ENCODE measurements at places on chromosomes 4 and X.

DNA sequence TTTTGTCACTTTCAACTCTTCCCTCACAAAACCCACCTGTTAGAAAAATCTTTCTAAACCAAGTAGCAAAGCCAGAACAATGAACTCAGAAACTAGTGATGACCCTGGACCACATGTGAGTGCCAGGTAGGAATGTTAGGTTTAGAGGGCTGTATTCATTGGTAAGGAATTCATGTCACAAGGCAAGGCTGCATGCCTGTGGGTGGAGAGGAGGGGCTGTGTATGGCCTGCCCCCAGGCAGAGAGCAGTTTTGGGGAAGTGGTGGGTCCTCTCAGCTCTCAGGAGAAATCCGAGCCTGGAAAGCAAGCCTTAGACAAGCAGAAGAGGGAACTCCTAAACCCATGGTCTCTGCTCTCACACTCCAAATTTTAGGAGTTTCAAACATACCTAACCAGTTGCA lies 2.4 kb downstream of the RNF175 start:
- DNase-seq: no peak

DNA sequence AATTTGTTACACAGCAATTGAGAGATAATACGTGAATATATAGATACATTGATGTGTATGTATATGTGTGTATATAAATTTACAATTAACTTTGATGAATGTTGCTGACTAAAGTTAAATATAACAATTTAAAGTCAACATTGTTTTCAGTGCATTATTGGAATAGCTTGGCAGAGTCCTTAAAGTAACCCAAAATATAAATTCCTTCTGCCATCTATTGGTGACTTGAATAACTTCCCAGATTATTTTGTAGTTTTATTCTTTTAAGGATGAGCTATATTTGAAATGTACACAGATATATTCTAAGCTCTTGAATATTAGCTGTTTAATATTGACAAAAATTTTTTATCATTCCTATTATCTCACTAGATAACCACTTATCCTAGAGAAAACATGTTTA lies 298.2 kb upstream of the FSTL5 start:
- DNase-seq: no peak

DNA sequence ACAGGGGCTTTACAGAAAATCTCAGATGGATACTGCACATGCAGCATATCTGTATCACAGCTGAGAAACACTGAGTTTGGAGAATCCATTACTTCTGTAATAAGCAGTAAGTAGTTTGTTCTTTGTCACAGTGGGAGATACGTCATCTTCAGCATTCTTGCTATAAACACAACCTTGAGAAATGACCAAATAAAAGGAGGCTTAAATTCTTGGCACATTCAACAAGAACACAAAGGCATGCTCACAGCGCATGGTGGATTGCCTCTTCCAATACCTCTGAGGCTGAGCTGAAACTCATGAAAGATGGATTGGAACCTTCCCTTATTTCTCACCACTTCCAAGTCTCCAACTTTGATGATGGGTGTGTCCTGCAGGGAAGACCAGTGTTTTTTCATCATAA lies 54.5 kb downstream of the ANXA5 start:
- no peak for DNase-seq

- DNase-seq: peak; percentile 26
Observed at GRCh38 chrX:17038277-17038676, 91.8 kb downstream of the REPS2 start.

GRCh38 chr4:113781439-113782040 lies 20.0 kb upstream of the CAMK2D start:
- no peak for DNase-seq

- no peak for DNase-seq
Observed at GRCh38 chr4:153039542-153040185, 103.5 kb downstream of the FHDC1 start.

DNA sequence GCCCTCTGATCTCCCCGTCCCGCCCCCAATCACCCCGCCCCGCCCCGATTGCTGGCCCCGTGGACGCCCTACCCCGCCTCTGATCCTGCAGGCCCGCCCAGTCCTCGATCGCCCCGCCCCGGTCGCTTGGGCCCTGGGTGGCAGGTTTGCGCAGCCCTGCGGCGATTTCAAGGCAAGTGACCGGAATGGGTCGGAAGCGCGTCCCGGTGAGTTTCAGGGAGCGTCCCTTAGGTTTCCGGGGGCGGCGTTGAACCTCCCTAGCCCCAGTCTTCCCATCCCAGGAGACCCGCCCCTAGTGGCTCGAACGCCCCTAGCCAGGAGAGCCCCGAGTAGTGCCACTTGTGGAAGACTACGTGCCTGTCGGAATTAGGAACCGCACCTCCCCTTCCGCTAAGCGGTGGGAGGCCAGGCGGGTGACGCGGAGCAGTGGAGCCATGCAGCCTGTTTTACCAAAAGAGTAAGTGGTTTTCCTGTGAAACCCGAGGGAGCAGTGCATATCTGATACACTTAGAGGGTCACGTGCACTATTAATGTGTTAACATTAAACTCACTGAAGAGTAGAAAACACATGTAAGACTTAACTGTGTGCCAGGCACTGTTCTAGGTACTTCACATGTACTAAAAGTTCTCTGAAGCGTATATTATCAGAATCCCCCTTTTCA lies 354 bp upstream of the TEC start:
- DNase-seq: peak; percentile 0

- no peak for DNase-seq
Observed at GRCh38 chr4:89574176-89574575, 262.8 kb downstream of the SNCA start.

GRCh38 chrX:44621078-44621477 lies 78.4 kb upstream of the FUNDC1 start:
- DNase-seq: no peak

- no peak for DNase-seq
Observed at GRCh38 chrX:111850975-111851374, 25.0 kb upstream of the TRPC5OS start.

DNA sequence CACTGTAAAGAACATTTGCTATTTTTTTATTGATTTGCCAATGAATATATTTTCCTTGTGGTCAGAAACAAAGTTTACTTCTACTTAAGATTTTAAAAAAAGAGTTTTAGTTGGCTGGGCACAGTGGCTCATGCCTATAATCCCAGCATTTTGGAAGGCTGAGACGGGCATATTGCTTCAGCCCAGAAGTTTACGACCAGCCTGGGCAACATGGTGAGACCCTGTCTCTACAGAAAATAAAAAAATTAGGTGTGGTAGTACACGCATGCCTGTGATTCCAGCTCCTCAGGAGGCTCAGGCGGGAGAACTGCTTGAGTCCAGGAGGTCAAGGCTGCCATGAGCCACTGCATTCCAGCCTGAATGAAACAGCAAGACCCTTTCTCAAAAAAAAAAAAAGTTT lies 36.8 kb downstream of the LRP2BP start:
- DNase-seq: no peak

GRCh38 chr4:146105464-146105863 lies 70.1 kb upstream of the LSM6 start:
- no peak for DNase-seq

- no peak for DNase-seq
Observed at GRCh38 chr4:141909541-141909940, 273.2 kb downstream of the IL15 start.

DNA sequence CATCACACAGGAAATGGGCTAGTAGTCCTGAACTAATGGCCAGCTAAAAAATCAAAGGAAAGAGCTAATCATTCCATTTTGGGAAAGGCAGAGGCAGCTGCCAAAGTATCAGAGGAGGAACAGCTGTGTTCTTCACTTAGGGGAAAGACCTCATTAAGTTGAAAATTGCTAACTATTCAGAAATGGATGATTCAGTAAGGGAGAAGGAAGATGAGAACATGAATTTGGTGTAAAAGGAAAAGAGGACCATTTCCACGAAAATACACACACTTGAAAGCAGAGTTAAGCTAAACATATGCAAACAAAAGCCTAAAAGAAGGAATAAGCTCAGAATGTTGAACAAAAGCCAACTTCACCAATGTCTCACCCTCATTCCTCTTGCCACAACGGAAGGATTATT lies 90.4 kb downstream of the PCDH19 start:
- no peak for DNase-seq

DNA sequence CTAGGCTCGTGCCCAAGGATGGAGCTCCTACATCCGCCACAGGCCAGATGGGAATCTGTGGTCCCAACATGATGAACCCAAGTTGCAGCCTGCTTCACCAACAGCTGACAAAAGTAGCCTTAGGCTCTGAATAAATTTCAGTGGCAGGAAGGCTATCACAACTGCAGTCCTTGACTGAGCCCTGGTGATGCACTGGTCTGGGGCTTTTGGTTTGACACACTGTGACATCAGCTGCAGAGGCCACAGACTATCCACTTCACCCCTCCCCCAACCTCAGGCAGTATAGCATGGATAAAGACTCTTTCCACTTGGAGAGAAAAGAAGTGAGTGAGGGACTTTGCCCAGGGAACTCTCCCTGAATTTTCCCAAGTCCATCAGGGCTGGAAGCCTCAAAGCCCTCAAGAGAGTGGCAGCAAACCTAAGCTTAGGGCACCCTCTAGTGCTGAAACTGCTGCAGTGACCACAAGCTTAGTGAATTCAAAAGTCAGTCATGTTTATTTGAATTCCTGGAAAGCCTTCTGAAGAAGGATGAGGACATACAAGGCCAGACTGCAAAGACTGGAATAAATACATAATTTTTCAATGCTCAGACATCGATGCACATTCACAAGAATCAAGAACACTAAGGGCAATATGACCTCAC lies 135.0 kb upstream of the TENT5D start:
- DNase-seq: no peak

- no peak for DNase-seq
Observed at GRCh38 chr4:154559494-154560418, 3.1 kb upstream of the FGB start.

DNA sequence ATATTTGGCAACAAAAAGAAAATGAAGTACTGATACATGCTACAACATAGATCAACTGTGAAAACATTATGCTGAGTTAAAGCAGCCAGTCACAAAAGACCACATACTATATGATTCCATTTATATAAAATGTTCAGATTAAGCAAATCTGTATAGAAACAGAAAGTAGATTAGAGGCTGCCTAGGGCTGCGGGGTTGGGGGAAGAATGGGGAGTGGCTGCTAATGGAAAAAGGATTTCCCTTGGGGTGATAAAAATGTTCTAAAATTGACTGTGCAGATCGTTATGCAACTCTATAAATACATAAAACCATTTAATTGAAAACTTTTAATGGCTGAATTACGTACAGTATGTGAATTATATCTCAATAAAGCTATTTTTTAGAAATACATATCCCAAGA lies 46.8 kb downstream of the NEK1 start:
- no peak for DNase-seq

DNA sequence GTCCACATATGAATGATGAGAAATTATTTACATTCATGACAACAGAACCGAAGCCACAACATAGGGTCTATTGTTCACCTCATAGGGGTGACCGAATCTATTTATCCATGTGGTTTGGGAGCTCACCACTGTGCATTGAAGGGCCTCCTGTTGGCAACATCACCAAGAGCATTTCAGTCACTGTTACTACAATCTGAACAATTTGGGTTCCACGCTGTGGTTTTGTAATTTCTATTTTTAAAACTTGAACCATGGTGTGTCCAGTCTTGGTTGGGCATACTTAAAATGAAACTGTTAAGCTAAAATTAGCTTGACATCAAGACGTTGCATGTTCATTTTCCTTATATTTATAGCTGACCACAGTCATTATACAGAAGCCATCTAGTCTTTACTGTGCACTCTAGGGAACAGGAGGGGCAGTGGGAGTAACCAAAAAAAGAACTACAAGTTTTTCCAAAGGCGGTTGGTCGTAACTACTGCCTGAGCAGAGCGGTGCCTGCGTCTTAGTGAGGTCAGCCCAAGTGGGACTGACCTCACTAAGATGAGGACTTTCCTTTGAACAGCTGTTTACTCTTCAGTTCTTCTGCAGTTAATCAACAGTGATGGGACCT lies 192.1 kb downstream of the SPRY1 start:
- no peak for DNase-seq

GRCh38 chr4:151692443-151692782 lies 68.4 kb downstream of the GATB start:
- DNase-seq: peak; percentile 29

- peak; percentile 0 for DNase-seq
Observed at GRCh38 chr4:21512353-21512752, 436.2 kb downstream of the KCNIP4 start.

DNA sequence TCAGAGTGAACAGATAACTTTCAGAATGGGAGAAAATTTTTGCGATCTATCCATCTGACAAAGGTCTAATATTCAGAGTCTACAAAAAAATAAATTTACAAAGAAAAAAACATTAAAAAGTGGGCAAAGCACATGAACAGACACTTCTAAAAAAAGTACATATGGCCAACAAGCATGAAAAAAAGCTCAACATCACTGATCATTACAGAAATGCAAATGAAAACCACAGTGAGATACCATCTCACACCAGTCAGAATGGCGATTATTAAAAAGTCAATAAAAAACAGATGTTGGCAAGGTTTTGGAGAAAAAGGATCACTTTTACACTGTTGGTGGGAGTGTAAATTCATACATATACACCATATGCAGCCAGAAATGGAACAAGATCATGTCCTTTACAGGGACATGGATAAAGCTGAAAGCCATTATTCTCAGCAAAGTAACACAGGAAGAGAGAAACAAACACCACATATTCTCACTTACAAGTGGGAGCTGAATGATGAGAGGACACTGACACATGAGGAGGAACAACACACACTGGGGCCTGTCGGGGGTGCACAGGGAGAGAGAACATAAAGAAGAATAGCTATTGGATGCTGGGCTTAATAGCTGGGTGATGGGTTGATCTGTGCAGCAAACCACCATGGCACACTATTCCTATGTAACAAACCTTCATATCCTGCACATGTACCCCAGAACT lies 41.6 kb upstream of the ITM2A start:
- no peak for DNase-seq

- DNase-seq: no peak
Observed at GRCh38 chr4:40183615-40184411, 13.0 kb upstream of the RHOH start.

- no peak for DNase-seq
Observed at GRCh38 chr4:74375824-74376426, 11.0 kb downstream of the EREG start.

- no peak for DNase-seq
Observed at GRCh38 chrX:133468051-133468450, 52.8 kb upstream of the GPC4 start.

DNA sequence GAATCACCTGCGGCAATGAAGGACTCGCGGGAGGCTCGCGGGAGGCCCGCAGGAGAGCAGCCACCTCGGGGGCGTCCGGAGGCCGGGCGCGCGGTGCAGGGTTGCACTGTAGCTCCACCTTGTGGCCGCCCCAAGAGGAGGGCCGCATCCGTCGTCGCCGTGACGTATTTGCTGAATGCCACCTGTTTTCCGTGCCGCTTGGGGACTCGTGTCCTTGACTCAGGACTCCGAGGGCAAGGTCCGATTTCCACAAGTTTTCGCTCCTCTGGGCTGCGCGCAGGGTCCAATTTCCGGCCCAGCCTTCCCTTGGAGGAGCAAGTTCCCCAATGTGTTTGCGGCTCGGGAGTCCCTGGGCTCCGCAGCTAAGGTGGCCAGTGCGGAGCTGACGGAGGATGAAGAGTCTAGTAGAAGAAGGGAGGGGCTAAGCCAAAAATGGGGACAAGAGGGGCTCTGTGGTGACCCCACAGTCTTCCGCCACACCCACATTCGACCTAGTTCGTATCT lies 10.7 kb upstream of the DLG3 start:
- DNase-seq: peak; percentile 29

All from DMS79 (cell line).